ENCODE measurements at places on chromosomes 13 and 19.

DNA sequence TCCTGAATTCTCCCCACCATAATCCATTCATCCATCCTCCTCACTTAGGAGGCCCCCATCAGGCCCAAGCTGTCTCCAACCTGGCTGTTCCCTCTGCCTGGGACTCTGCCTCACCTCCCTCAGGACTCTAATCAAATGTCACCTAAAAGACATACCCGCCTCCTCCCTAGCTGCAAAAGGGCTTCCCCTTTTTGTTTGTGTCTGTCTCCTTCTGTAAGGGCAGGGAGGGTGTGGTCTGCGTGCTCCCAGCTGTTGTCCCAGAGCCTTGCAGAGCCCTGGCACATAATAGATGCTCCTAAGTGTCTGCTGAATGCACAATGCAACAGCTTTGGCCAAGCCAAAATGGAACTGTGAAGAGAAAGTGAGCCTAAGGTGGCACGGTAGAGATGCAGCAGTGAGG lies 4.4 kb downstream of the TRIR start:
- DNase-seq = no peak

- no peak for DNase-seq
These were observed 816.6 kb downstream of the UQCRFS1 start for GRCh38 chr19:28396287-28396831.

DNA sequence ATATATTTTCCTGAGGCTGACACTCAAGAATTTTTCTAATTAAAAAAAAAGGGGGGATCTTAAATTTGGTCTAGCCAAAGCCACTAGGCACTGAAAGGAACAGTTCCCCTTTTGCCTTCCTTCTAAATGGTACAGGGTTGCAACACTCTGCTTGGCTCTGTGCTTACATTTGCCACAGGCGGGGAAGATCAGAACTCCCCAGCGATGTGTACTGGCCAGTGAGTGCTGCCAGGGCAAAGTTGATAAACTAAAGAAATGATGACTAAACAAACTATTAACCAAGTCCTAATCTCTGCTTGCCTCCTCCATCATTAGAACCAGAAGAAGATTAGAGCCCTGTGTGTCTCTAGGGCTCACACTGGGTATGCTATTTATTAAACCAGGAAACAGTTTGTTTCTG lies 75.3 kb upstream of the SCEL start:
- DNase-seq = no peak

GRCh38 chr13:78241278-78241919 lies 322.8 kb upstream of the EDNRB start:
- DNase-seq = peak; percentile 12

DNA sequence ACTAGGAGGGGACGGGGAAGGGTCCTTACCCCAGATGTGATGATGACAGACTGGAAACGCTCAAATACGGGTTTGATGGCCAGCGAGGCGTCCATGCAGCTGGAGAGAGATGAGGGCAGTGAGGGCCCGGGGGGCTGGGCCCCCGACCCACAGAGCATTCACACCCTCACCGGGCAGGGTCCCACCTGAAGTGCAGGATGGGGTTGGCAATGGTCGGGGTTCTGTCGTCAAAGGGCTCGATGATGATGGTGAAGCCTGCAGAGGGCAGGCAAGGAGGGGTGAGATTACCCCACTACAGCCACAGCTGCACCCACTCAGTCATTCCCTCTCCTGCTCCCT lies 13.0 kb downstream of the ERCC2 start:
- no peak for DNase-seq

DNA sequence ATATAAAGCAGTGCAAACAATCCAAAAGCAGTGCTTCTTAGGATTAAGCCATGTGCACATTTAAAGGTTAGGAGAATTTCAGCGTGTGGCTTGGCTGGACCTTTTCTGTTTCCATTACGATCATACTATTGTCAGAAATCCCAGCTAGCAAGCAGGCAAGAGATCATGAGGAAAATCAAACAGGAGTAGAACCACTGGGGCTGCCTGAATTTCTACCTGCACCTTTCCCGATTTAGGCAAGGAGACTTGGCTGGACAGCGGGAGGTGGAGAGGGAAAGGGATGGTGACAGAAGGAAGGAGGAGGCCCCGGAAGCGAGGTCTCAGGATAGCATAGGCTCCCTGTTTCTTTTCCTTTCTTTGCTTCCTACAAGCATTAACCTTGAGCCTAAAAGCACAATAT lies 102.5 kb downstream of the FGF14 start:
- DNase-seq = no peak

GRCh38 chr19:4077800-4078684 lies 11.3 kb upstream of the ZBTB7A start:
- DNase-seq = no peak

GRCh38 chr19:11446652-11447301 lies 11.3 kb downstream of the PRKCSH start:
- no peak for DNase-seq

DNA sequence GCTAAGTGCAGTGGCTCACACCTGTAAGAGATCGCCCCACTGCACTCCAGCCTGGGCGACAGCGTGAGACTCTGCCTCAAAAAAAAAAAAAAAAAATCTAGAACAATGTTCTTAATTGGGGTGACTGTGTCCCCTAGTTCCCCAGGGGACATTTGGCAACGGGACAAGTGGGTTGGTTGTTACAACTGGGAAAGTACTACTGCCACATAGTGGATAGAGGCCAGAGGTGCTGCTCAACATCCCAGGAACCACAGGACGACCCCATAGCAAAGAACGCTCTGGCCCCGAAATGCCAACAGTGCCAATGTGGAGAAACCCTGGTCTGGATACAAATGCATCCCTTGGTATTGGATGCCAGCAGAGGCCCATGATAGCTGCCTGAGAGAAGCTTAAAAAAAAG lies 11.8 kb downstream of the NLRP12 start:
- DNase-seq = no peak

DNA sequence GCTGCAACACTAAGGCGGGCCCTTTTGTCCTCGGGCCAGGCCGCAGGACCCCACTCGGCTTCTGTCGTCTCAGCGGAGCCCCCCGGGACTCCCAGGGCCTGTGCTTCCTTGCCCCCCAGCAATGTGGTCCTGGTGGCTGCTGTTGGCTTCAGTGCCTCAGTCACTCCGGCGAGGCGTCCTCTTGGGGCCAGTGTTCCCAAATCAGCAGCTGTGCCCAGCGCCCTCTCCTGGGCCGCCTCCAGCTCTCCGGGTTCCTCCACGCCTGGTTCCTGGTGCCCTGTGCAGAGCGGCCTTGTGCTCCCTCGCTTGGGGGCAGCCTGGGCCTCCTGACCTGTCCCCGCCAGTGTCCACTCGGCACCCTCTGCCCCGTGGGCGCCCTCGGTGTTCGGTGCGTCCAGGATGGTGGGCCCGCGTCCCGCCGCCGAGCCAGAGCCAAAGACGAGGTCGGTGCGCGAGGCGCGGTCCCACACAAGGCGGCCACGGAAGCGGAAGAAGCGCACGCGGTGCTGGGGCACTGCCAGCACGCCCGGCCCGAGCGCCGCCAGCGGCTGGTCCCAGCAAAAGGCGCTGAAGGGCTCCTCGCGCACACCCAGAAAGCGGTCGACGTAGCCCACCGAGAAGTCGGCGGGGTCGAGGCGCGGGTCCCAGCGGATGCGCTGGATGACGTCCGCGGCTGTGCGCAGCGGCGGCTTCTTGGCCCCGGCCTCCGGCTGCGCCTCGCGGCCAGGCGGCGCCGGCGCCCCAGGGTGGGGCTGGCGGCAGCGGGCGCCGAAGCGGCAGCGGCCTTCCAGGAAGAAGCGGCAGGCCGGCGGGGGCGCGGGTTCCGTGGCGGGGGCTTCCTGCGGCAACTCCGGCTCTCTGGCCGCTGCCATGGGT lies 685 bp downstream of the LENG9 start:
- DNase-seq = peak; percentile 67

- no peak for DNase-seq
These were observed 108.5 kb upstream of the SPACA7 start for GRCh38 chr13:112267660-112268059.

GRCh38 chr19:3129112-3129511 lies 6.7 kb upstream of the GNA15 start:
- DNase-seq = no peak

DNA sequence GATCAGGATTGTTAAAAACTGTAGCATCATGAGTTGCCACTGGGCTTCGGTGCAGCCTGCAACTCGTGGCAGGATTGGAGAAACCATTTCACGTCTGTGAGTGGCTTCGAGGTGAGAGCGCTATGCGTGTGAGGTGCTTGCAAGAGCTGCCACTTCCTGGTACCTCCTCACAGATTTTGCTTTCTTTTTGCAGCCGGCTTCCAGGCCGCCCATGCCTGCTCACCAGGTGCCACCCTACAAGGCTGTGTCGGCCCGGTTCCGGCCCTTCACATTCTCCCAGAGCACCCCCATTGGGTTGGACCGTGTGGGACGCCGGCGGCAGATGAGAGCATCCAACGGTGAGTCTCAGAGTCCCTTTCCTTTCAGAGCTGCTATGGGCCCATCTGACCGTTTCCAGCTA lies 57.9 kb upstream of the C1QTNF9 start:
- no peak for DNase-seq

GRCh38 chr19:46887240-46887782 lies 26.5 kb downstream of the ARHGAP35 start:
- DNase-seq = no peak
